LHCN-M2 (cell line): ENCODE measurements at places on chromosomes 3 and 15. TPM values are rescaled to one million over a fixed set of nuclear protein-coding genes. Genes with fewer than 3 reads are reported as not detected.

LRRK1 gene
- total RNA-seq: 0.17 and 0.26 TPM in 2 replicates

TMEM266 gene
- not detected in 2 replicates for total RNA-seq

CRABP1 gene
- total RNA-seq: not detected in 2 replicates

SMCO1 gene
- total RNA-seq: not detected in 2 replicates

RARRES1 gene
- 0.26 and 0.34 TPM in 2 replicates for total RNA-seq

SERPINI2 gene
- not detected in 2 replicates for total RNA-seq

SHF gene
- total RNA-seq: 8.8 and 14.2 TPM in 2 replicates

C3orf22 gene
- not detected in 2 replicates for total RNA-seq

LRRC15 gene
- 0.06 TPM in 2 replicates for total RNA-seq

DNAH1 gene
- total RNA-seq: 0.71 and 2.1 TPM in 2 replicates

LRTM1 gene
- total RNA-seq: not detected in 2 replicates

SEMA6D gene
- total RNA-seq: 0.06 TPM in 1 of 2 replicates, not detected in the other

GOLGA8J gene
- not detected in 2 replicates for total RNA-seq

SH2D7 gene
- not detected in 2 replicates for total RNA-seq

MYZAP gene
- total RNA-seq: 0.06 TPM in 1 of 2 replicates, not detected in the other
